ENCODE measurements at places on chromosomes 3 and 15. TPM values are rescaled to one million over a fixed set of nuclear protein-coding genes. Genes with fewer than 3 reads are reported as not detected.

DNA sequence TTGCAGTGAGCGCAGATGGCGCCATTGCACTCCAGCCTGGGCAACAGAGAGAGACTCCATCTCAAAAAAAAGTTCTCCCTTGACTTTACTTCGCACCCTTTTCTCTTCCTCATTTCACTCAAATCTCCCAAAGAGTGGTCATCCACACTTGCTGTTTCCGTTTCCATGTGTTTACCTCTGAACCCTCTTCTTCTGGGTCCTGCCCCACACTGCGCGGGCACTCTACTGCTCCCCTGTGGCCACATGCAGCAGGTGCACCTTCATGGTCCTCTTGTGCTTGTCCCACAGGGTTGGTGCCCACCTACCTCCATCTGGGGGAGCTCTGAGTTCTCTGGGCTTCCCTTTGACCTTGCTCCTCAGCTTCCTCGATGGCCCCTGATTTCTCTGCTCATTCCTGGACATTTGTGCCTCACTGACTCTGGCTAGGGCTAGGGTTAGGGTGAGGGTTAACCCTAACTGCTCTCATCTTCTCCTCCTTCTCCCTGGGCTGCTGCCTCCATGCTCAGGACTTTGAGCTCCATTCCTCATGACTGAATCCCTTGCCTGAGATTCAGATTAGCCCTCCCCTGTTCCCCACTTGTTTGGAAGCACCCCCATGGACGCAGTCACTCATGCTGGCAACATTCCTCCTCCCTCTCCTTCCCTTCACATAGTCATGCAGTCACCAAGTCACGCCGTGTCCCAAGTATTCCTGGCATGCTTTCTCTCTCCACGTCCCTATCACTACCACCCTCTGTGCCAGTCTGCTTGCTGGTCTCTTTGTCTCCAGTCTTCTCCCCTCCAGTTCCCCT, 26.6 kb upstream of the KY start:
- peak; percentile 78 for DNase-seq

GRCh38 chr15:99054892-99055291, 47.3 kb upstream of the PGPEP1L start:
- peak; percentile 45 for DNase-seq

- DNase-seq = no peak
These were observed 728.2 kb upstream of the NECTIN3 start for GRCh38 chr3:110343376-110343775.

DNA sequence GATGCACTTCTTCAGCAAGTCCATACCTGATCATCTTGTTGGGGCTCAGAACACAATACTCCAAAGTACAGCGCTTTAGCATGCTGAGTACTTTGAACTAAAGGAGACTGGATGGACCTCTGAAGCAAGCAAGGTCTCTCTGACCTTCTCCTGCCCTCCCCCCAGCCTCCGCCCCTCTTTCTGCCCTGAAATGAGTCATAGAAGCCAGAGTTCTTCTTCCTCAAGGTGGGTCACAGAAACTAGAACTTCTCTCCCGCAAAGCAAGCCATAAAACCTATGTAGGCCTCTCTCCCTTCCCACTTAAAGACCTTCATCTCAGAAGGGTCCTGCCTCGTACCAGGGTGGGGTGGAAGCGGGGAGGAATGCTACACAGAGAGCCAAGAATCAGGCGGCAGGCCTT, 230.5 kb upstream of the PROK2 start:
- DNase-seq = no peak

DNA sequence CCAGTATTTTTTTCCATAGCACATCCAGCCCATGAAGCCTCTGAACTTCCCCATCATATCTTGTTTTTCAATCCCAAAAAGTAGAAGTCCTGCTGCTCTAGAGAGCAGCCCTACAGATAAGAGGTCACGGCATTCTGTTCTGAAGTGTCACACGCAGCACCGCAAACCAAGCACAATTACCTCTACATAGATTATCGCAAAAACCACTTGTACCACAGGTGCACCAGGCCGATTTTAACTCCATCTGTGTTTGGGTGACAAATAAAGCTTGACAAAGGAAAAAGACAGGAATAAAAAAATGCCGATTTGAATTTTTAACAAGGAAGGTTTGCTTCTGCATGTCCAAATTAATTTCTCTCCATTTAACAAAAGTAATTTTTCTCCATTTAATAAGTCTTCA, 113.7 kb downstream of the MYO5A start:
- no peak for DNase-seq

DNA sequence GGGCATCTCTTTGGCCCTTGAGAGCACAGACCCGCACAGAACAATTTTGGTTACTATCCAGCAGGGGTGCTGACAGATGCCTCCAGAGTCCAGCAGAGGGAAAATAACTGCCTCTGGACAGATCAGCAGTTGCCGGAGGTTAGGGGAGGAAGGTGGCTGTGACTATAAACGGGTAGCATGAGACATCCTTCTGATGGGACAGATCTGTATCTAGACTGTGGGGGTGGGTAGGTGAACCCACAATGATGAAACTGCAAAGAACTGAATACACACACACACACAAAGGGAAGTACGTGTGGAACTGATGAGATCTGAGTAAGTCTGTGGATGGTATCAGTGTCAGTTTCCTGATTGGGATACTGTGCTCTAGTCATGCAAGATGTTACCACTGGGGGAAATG, 21.2 kb downstream of the ADAMTS7 start:
- no peak for DNase-seq

DNA sequence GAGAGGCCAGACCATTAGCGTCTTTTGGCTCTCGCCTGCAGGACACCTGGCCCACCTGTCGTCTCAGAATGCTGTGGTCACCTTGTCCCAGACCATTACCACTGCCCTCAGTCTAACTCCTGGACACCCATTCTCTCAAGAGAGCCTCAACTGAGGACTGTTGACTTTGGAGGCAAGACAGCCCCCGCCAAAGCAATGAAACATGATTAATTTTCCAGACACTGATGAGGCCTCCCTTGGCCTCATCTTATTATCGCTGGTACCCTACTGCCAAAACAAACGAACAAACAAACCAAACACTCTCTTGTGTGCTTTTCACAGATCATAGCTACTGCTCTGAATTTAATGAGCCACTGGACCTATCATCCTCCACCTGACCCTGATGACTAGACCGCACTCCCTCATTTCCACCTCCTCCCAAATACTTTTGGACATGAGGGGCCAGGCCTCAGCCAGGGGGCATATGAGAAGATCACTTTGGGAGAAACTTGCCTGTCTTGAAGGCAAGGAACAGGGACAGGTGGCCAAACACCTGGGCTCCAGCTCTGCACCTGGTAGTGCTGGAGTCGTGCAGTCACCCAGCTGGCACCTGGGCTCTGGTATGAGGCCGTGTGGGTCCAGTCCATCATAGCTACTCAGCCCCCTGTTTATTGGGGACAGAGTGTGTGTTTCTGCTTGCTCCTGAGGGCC, 27.6 kb downstream of the ALS2CL start:
- no peak for DNase-seq

DNA sequence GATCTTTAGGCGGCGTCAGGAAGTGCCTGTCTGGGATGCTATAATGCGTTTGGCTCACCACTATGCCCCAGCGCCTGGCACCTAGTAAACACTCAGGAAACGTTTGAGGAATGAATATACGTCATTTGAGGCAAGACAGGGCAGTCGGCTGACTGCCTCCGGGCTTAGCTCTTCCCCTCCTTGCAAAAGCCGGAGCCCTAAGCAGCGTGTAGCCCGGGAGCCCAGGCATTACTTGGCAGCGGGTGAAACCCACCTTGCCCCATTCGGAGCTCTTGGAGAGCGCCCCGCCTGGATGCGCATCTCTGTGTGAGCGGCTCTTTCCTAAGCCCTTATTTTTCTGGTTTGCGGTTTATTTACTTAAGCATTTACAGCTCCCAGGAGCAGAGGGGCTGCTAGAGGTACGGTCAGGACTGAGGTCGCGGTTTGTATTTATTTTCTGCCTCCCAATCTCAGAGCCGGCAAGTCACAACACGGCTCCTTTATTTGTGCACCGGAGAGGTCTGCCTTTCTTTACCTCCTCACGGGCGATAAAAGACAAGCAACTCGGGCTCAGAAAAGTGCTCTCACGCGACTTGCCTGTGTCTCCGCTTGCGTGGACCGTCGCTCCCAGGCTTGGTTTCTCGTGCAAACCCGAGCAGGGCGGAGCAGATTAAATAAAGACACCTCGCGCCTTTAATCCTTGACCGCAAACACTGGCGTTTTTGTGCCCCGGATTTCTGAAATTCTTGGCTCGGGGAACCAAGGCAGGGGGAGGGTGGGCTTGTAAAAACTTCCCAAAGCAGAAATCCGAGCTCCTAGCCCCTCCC, 737 bp upstream of the ITPR1 start:
- peak; percentile 79 for DNase-seq

DNA sequence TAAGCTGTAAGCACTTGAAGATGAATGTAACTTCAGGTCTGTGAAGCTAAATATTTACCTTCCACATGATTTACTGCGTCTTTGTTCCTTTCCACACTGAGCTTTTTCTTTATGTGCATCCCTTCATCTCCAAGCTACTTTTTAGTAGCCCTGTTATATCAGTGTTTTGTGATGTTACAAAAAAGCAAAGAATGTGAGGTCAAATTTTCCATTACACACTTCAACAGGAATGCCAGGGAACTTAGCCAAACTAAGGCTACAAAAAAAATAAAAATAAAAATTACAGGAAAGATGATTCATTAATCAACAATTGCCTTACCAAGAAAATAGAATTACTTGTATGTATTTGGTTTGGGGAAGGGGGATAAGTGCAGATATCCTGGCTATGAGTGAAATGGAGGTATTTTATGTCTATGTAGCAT, 73.0 kb downstream of the FILIP1L start:
- no peak for DNase-seq

GRCh38 chr15:96860741-96861140, 530.2 kb downstream of the NR2F2 start:
- no peak for DNase-seq

- no peak for DNase-seq
These were observed 70.8 kb downstream of the HOMER2 start for GRCh38 chr15:82881747-82882146.

GRCh38 chr3:50494126-50494525, 9.3 kb downstream of the CACNA2D2 start:
- DNase-seq = no peak

DNA sequence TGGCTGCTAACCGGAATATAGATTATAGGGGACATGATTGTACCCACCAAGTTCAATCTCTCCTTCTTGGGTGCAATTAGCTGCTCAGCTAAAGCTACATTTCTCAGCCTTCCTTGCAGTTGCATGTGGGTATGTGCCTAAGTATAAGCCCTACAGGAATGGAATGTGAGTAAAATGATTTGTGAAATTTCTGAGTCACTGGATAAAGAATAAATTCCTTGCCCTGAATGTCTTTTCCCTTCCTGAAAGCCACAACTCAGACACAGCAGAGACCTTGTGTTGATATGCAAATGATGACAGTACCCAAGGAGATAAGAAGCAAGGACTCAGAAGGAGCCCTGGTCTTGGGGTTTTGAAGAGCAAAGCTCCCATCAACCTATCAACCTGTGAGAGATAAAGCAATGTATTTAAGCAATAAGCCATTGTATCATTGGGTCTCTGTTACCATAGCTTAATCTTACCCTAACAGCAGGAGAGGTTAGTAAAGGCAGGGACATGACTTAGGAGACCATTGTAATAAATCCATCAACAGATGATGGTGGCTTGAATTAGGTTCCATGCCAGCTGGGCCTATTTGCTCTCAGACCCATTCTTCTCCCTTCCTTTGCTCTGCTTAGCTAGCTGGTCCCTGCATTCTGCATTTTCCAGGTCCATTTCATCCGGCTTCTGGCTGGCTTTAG, 25.6 kb upstream of the ZNF280D start:
- DNase-seq = no peak

- peak; percentile 77 for DNase-seq
These were observed 302.5 kb upstream of the ATP11B start for GRCh38 chr3:182490596-182491491.

- no peak for DNase-seq
These were observed 5.2 kb upstream of the KAT2B start for GRCh38 chr3:20035019-20035418.

DNA sequence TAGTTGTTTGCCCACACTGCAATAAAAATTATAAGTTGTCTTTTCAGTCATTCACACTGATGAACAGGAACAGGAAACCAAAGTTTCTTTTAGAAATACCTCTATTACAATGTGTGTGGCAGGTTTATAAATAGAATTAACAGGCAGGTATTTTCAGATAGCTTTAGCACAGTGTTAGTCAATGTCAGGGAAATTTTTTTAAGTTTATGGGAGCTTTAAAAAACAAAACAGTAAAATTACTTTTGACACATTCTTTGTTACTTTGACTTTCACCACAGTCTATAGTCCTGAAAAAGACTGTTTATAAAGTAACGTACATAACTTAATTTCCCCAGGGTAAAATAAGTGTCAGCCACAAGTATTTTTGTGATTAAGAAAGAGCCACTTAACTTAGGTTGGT, 38.1 kb downstream of the SERPINI1 start:
- no peak for DNase-seq

DNA sequence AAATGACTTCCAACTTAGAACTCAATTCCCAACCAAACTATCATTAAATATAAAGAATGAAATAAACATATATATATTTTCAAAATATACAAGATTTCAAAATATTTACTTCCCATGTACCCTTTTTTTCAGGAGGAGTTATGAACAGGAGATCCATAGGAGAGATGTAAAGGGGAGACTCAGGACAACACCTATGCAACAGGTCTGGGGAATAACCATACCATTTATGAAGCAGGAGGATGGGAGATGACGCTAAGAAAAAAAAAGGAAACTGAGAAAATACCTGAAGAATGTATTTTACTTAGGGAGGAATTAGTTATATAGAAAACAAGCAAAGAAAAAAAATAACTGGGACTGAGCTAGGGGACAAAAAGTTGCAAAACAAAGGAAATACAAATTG, 23.8 kb downstream of the INTS14 start:
- no peak for DNase-seq

GRCh38 chr3:9028134-9028533, 64.9 kb upstream of the RAD18 start:
- DNase-seq = no peak

DNA sequence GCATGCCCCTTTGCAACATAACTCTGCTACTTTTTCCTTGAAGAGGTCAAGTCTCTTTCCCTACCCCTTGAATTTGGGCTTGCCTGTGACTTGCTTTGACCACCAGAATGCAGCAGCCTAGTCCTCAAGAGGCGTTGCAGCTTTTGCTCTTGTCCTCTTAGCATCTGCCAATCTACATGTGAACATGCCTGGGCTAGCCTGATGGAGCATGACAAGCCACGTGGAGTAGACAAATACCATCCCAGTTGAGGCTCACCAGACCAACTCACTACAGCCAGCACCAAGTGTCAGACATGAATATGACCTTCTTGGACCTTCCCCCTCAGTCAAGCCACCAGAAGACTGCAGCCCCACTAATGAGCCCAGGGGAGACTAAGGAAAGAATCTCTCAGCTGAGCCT, 32.9 kb downstream of the AMOTL2 start:
- DNase-seq = no peak

- no peak for DNase-seq
These were observed 104.2 kb downstream of the MAP4 start for GRCh38 chr3:47912006-47912504.

GLCE gene
- polyA plus RNA-seq = 6.5 TPM

FSIP1 gene
- polyA plus RNA-seq = 0.92 TPM

SIDT1 gene
- polyA plus RNA-seq = not detected

FBXO40 gene
- polyA plus RNA-seq = 0.05 TPM

CRABP1 gene
- 536 TPM for polyA plus RNA-seq

NR1I2 gene
- 0.89 TPM for polyA plus RNA-seq
